ENCODE measurements at places on chromosomes 12 and 14.
A peak's percentile ranks its signal among the peaks of the same experiment; 100 is the strongest.

DNA sequence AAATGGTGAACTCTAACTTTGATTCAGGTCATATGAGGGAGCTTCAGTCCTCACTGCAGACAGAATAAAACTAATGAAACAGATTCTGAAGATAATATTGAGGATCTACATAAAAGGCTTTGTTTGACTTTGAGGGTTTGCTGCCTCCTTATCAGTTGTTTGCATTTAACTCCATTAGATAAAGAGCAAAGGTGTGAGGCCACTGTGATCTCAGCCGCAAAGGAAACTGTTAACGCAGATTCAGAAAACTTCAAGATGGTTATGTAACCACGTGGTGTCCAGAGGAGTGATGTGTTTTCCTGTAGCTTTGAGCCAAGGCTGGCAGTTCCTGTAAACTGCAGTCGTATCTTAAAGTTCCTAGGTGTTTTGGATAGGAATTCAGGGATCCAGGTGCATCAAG, 67.8 kb downstream of the METTL25 start:
- DNase-seq: no peak

GRCh38 chr12:13373131-13373530, 176.6 kb downstream of the EMP1 start:
- DNase-seq: no peak

GRCh38 chr12:52091869-52092268, 12.4 kb downstream of the SMIM41 start:
- DNase-seq: no peak

GRCh38 chr12:33795536-33795935, 226.8 kb upstream of the ALG10 start:
- no peak for DNase-seq

DNA sequence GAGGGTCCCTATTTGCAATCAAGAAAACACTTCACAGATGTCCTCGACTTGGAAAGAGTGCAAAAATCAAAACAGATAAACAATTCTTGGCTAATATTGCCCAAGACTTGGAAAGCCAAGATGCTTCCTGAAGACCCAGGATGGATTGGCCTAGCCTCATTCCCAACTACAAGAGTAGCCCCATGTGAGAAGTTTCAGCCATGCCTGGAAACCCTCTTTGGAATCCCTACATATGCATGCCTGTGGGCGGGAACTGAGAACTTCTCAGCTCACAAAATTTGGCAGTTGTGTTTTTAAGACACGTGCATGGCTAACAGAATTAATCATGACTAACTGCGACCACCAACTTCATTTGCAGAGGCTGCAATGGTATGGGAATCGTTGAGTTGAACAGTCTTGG, 283.2 kb upstream of the TBX3 start:
- DNase-seq: no peak

- peak; percentile 66 for DNase-seq
Measured at GRCh38 chr12:46071769-46072624, 81.6 kb upstream of the SCAF11 start.

- no peak for DNase-seq
Measured at GRCh38 chr12:39464976-39465695, 22.2 kb upstream of the KIF21A start.

DNA sequence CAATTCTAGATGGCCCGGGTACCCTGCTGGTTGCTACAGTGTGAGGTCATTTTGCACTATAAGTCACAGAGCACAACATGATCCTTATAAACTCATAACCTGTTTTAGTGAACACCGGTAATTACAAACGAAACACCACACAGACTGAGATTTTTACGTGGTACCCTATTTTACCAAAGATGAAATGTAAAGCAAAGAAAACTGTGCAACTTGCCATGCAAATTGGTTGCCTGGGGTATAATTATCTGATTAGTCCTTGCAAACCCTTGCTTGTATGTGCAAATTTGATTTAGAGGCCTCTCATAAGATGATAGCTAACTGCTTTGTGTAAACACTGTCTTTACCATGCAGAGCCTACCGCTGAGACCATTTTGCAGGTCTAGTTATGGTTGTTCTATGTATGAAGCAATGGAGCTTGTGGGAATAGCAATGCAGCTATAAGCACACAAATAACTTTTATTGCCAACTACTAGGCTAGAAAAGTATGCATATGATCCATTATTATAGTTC, 372.1 kb upstream of the FAR2 start:
- no peak for DNase-seq

DNA sequence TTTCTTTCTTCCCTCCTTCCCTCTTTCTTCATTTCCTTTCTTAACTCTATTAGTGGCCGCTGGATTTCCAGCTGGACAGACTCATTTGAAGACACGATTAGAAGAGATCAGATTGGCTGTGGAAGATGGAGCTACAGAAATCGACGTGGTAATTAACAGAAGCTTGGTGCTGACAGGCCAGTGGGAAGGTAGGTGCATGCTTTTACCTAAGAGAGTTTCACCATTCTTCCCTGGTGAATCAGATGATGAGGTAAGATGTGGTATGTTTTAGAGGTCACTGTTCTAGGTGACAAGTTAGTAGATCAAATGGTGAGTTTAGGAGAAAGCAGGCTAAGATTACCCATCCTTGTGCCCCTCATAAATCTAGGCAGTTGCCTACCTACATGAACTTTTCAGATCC, 51.6 kb downstream of the DERA start:
- no peak for DNase-seq
